ENCODE measurements at places on chromosomes 12 and 14. TPM values are rescaled to one million over a fixed set of nuclear protein-coding genes. Genes with fewer than 3 reads are reported as not detected.
A peak's percentile ranks its signal among the peaks of the same experiment; 100 is the strongest.

The SLC7A7 gene
- total RNA-seq: 3.1 TPM

The TMEM179 gene
- 11.4 TPM for total RNA-seq

The OTX2 gene
- total RNA-seq: 193 TPM

The SOCS2 gene
- total RNA-seq: 57.2 TPM

The ISCU gene
- 63.9 TPM for total RNA-seq

- DNase-seq: no peak
- H3K27ac ChIP-seq: no peak overlapping the region
- H3K4me1 ChIP-seq: no peaks in the 10 kb centered on the region
- peaks cover 4% of the 10 kb centered on the region for H3K36me3 ChIP-seq
- no peak overlapping the region for H3K4me3 ChIP-seq
Observed at GRCh38 chr12:129937426-129937825, 33.6 kb upstream of the TMEM132D start.

GRCh38 chr14:38124506-38124905 is 83.2 kb upstream of the SSTR1 start:
- no peak for DNase-seq
- no peak overlapping the region for H3K4me3 ChIP-seq
- H3K27ac ChIP-seq: no peak overlapping the region
- H3K36me3 ChIP-seq: no peaks in the 10 kb centered on the region
- no peaks in the 10 kb centered on the region for H3K27me3 ChIP-seq

GRCh38 chr12:53344824-53345485 is 8.8 kb upstream of the SP7 start:
- peak; percentile 74 for DNase-seq
- no peaks in the 10 kb centered on the region for H3K27me3 ChIP-seq
- H3K36me3 ChIP-seq: no peaks in the 10 kb centered on the region
- peak overlapping the region; percentile 95 for H3K4me3 ChIP-seq

DNA sequence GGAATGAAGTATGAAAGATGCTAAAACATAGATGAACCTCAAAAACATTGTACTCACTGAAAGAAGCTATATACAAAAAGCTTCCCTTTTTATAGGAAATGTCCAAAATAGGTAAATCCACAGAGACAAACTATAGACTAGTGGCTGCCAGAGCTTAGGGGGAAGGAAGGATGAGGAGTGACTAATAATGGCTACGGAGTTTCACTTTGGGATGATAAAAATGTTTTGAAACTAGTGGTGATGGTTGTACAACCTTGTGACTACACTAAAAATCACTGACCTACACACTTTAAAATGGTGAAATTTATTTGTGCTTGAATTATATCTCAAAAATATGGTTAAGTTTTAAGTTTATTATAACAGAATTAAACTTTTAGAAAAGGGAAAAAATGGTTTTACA is 37.1 kb upstream of the AMN1 start:
- no peak for DNase-seq
- peaks cover 8% of the 10 kb centered on the region for H3K36me3 ChIP-seq
- no peak overlapping the region for H3K4me3 ChIP-seq
- H3K27me3 ChIP-seq: no peaks in the 10 kb centered on the region
- H3K27ac ChIP-seq: no peak overlapping the region

Data from H9 (cell line).